ENCODE measurements at places on chromosomes 12 and 14.

DNA sequence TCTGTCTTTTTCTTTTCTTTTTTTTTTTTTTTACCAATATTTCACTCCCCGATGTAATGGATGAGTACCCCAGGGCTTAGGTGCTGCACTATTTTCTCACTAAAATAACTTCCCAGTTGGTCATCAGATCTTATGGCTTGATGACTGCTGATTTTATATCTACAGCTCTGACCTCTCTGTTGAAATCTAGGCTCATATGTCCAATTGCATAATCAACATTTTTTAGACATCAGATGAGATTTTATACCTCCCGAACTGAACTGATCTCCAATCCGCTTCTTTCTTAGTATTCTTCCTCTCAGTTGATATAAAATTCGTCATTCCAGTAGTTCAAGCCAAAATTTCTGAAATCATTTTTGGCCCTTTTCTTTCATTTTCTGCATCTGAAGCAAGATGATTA, 1236.5 kb downstream of the SLC16A7 start:
- no peak for DNase-seq

- DNase-seq, result no peak
Observed at GRCh38 chr12:6928703-6929407, 1.1 kb downstream of the ATN1 start.

GRCh38 chr14:64910847-64911495, 3.3 kb upstream of the CHURC1 start:
- DNase-seq, result peak; percentile 12

DNA sequence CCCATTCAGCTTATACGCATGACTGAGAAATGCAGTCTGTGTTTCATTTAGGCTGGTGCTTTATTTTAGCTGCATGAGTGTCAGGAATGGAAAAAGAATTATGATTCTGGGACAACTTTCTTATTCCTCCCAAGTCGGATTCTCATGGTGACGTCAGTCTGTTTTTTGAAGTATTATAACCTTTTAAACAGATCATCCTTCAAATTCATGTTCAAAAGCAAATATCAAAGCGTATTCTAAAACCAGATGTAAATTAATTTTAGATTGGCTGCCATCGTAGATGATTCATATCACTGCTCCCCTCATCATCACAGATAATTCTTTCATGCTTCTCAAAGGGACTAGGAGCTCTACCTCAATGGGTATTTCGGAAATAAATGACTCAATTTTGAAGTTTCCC, 15.0 kb downstream of the FNTB start:
- no peak for DNase-seq

- peak; percentile 45 for DNase-seq
Observed at GRCh38 chr14:69355607-69356281, 42.4 kb downstream of the ERH start.

GRCh38 chr12:69880571-69880970, 55.5 kb downstream of the MYRFL start:
- DNase-seq, result no peak

GRCh38 chr12:110349514-110350151, 53.9 kb downstream of the ANAPC7 start:
- no peak for DNase-seq

DNA sequence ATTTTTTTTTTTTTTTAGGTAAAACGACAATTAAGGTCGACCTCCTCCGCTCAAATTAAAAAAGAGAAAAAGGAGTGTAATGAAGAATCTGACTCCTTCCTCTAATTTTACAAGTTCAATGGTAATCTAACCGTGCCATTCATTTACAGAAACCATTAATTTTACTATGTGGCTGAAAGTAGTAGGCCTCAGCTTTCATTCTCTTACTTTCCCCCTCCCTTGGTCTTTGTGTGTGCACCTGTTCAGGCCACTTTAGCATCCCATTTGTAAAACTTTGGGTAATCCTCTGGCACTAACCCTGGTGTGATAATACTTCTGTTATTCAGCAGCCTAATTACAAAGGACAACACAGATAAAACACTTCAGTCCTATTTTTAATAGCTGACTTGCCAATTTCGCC, 128.1 kb downstream of the ASCL1 start:
- DNase-seq, result no peak

DNA sequence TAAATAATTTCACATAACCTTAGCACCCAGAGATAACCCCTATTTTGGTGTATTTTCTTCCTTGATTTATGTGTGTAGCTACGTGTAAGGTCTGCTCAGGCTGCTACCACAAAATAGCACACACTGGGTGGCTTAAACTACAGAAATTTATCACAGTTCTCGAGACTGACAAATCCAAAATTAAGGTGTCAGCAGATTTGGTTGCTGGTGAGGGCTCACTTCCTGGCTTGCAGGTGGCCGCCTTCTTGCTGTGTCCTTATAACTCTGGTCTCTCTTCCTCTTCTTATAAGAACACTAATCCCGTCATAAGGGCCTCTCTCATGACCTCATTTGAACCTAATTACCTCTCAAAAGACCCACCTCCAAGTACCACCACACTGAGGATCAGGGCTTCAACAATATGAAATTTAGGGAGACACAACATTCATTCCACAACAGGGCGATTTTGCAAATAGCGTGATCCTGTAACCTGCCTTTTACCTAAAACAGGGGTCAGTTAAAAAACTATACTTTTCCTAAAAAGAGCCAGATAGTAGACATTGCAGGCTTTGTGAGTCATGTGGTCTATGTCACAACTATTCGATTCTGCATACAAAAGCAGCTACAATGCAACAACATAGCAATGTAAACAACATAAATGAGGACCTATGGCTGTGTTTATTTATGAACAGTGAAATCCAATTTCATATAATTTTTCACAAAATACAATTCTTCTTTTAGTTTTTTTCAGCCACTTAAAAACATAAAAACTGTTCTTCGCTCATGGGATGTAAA, 371.7 kb downstream of the DPF3 start:
- DNase-seq, result no peak

DNA sequence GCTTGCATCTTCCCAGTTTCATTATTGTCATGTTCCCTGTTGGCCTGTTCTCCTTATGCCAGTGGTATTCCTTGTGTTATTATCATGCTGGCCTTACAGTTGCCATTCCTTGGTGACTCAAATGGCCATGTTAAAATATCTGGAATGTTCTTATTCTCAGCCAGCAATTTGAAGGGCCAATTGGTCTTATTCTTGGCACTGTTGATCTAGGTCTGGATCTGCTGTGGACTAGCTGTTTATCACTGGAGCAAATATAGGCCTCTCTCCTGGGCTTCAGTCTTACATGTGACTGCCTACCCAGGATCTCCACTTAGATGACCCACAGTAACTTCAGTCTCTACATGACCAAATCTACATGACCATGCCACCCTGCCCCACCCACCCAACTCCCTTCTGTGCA, 5.4 kb downstream of the CIPC start:
- DNase-seq, result no peak

GRCh38 chr14:20630340-20631022, 11.0 kb downstream of the OR6S1 start:
- DNase-seq, result no peak

- peak; percentile 81 for DNase-seq
Observed at GRCh38 chr12:88299567-88300101, 157.5 kb downstream of the TMTC3 start.

- DNase-seq, result no peak
Observed at GRCh38 chr12:21546716-21547115, 20.6 kb downstream of the SPX start.

- no peak for DNase-seq
Observed at GRCh38 chr14:52792097-52792415, 649 bp upstream of the GNPNAT1 start.

DNA sequence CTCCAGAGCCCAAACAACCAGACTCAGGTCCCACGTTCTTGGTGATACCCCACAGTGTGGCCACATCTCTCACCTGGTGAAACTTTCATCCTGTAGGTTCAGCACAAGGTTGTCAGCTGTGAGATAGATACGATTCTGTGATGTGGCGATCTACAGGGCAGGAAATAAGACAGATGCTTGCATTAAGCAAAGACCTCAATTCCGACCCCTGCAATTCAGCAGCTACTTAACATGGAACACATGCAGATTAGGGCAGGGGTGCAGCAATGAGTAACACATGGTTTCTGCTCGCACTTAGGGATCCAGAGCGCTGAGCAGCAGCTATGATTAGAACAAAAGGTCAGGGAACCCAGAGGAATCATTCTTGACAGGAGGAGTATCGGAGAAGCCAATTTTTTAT, 4.1 kb downstream of the PHB2 start:
- no peak for DNase-seq

DNA sequence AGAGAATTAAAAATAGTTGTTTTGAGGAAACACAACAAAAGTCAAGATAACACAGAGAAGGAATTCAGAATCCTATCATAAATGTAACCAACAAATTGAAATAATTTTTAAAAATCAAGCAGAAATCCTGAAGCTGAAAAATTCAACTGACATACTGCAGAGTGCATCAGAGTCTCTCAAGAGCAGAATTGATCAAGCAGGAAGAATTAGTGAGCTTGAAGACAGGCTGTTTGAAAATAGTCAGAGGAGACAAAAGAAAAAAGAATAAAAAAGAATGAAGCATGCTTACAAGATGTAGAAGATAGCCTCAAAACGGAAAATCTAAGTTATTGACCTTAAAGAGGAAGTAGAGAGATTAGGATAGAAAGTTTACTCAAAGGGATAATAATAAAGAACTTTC, 65.8 kb upstream of the PPP2R5C start:
- DNase-seq, result no peak

DNA sequence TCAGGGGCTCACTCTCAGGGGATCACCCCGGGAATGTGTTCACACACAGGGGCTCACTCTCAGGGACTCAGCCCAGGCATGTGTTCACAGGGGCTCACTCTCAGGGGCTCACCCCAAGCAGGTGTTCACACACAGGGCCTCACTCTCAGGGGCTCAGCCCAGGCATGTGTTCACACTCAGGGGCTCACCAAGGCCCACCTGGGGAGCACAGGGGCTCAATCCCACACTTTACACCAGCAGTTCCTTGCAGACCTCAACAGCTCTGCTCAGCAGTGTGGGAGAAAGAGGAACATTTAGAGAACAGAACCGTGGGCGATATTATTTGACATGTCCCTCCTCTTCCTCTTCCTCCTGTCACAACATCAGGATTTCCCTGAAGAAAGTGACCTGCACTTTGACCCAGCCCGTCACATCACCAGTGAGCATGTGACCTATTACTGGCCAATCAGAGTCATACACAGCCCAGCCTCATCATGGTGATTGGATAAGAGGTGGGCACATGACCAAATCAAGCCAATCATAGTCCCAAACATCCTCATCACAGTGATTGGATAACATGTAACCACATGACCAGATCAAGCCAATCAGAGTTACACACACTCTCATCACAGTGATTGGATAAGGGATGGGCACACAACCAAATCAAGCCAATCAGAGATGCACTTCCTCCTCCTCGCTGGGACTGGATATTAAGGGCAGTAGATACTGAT, 359.4 kb upstream of the SFSWAP start:
- no peak for DNase-seq

- no peak for DNase-seq
Observed at GRCh38 chr12:91743704-91744321, 401.8 kb downstream of the BTG1 start.

DNA sequence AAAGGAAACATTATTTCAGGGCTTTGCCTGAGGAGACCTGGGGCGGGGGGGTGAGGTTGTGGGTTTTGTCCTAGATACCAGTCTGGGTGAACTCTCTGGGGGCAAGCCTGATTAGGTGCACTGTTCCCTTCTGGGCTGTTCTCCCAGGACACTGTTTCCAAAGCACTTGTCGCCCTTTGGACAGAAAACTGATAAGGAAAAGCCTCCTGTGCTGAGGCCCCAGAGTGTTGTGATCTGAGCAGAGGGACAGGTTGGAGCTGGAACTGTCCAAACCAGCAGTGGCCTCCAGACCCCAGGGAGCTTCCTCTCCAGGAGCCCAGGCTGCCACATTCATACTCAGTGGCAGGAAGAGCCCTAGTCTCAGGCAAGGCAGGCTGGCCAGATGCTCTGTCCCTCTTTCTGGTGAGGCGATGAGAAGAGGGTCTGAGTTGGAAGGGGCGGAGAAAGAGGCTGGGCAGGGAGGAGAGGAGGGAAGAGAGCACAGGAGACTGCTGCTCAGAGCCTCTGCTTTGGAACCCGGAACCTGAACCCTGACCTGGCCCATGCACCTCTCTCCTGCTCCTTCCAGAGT, 1.9 kb downstream of the GALNT16 start:
- no peak for DNase-seq

- DNase-seq, result no peak
Observed at GRCh38 chr12:15151161-15152091, 69.8 kb downstream of the RERG start.

GRCh38 chr14:33229269-33229929, 290.7 kb downstream of the NPAS3 start:
- DNase-seq, result no peak

DNA sequence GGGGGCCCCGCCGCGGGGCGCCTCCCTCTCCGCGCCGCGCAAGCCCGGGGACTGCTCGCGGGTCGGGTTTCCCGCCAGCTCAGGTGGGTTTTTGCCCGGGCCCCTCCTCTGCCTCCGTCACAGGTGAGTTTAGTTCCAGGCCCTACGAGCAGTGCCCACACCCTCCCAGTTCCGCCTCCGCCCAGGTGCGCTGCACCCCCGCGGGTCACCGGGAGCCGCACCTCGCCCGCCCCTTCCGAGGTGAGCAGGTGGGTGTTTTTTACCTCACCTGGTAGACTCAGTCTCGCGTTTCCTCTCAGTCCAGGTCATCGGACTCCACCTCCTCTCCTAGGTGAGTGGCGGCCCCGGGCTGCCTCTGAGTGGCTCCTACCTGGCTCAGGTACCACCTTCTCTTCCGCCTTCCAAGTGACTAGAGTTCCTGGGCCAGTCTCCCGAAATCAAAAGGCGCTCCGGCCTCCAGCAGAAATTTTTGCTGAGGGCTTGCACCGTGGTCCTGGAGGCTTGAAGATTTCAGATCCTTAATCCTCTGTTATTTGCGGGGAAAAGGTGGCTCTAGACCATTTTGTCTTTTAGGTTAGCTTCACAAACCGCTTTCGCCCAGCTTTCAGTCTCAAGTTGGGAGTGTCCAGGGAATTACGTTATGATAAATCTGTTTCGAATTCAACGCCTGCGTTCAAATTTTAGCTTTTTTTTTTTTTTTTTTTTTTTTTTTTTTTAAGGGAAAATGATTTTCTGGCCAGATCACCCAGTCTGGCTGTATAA, at the start of gene TMEM30B:
Gene TMEM30B (minus strand): TSS at position 153 of the 762 bp plus-strand sequence. CDS start 191 bp downstream, outside the sequence.
- DNase-seq, result no peak

DNA sequence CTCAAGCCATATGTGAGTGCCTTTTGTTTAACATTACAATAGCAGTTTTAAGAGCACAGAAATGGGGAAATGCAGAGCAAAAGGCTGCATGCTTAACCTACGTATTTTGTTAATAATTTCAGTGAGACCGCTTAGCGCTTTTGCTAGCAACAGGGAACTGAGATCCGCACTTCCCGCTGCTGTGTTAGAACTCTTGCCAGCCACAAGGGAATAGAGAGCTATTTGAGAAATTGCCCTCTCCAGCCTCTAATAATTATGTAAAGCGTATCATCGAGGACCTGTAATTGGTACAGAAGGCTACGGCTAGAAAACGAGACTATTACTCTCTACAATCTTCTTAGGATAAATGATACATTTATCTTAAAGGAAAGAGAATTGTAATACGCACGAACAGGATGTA, 205.2 kb upstream of the GRIP1 start:
- DNase-seq, result no peak

All from astrocyte of the cerebellum (primary cell).